ENCODE measurements at places on chromosomes 7 and 10.

DNA sequence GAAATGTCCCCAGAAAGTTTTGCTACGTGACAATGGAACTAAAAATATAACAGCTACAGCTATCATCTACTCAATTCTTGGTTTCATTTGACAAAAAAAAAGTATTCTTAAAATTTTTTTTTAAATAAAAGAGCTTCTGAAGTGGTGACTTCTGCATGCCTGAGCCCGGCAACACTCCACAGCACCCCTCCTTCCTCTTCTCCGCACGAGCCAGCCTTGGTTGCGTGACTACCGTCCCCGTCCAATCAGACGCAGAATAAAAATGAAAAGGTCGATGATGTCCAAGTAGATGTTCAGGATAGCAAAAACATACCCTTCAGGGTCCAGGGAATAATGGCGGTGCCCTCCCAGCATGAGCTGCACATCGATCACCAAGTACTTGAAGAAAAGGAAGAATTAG lies 34.5 kb upstream of the GATAD1 start:
- no peaks in the 10 kb centered on the region for H3K36me3 ChIP-seq
- H3K4me1 ChIP-seq, result no peaks in the 10 kb centered on the region
- H3K27me3 ChIP-seq, result no peaks in the 10 kb centered on the region
- H3K27ac ChIP-seq, result no peak overlapping the region
- no peak overlapping the region for H3K4me3 ChIP-seq

- no peaks in the 10 kb centered on the region for H3K36me3 ChIP-seq
- no peaks in the 10 kb centered on the region for H3K4me1 ChIP-seq
- no peak overlapping the region for H3K4me3 ChIP-seq
- DNase-seq, result no peak
- no peak overlapping the region for H3K27ac ChIP-seq
Measured at GRCh38 chr7:79868010-79868409, 266.6 kb upstream of the GNAI1 start.

DNA sequence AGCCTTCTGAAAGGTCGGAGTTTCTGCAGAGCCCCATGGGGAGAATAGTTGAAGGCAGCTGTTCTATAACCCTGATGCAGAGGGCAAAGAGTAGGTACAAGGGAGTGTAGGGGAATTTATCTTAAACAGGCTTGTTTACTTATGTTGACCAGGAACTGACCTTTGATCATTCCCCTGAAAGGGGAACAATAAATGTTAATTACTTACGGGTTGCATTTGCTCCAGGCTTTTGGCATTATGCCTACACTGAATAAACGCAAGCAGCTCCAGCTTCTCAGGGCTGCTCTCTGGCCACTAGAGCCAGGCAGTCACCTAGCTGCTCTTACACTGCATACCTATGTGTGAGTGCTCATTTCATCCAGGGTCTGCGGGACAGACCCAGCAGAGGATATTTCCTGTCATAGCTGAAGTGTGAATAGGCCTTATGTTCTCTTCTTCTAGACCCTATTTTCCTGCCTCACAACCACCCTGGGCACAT lies 26.9 kb upstream of the ABCA13 start:
- H3K4me1 ChIP-seq, result peaks cover 12% of the 10 kb centered on the region
- H3K27ac ChIP-seq, result peak overlapping the region; percentile 93
- no peaks in the 10 kb centered on the region for H3K36me3 ChIP-seq
- H3K4me3 ChIP-seq, result no peak overlapping the region

DNA sequence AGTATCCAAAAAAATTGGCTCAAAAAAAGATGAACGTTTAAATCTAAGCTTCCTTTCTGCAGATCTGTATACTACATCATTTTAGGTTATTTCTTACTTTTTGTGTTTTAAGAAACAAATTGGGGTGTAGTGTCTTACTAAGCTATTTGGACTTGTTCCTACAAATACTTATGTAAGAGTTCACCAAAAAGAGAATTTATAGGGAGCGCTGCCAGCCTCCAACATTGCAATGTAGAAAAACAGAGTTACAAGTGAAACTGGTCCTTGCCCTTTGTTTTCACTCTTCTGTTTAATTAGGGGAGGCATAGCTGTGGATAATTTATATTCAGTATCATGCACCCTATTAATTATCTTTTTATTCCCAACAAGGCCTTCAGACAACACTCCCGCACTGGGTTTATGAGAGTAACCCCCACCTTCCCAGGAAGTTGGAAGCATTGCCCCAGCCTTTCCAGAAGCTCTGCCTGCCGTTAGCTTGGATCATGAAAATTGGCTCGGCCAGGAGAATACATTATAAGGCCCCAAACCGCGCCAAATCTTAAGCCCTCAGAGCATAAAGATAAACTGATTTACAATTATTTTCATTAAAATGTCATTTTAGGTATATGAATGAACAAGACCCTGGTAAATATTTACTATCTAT lies 261.8 kb upstream of the KLF6 start:
- H3K4me3 ChIP-seq, result no peak overlapping the region
- DNase-seq, result no peak
- no peaks in the 10 kb centered on the region for H3K27me3 ChIP-seq

GRCh38 chr10:62305813-62306212 lies 37.2 kb upstream of the RTKN2 start:
- no peaks in the 10 kb centered on the region for H3K36me3 ChIP-seq
- no peaks in the 10 kb centered on the region for H3K4me1 ChIP-seq
- H3K27ac ChIP-seq, result no peak overlapping the region

GRCh38 chr10:22386503-22386902 lies 41.2 kb downstream of the SPAG6 start:
- no peaks in the 10 kb centered on the region for H3K27me3 ChIP-seq
- no peaks in the 10 kb centered on the region for H3K4me1 ChIP-seq
- no peak overlapping the region for H3K27ac ChIP-seq

DNA sequence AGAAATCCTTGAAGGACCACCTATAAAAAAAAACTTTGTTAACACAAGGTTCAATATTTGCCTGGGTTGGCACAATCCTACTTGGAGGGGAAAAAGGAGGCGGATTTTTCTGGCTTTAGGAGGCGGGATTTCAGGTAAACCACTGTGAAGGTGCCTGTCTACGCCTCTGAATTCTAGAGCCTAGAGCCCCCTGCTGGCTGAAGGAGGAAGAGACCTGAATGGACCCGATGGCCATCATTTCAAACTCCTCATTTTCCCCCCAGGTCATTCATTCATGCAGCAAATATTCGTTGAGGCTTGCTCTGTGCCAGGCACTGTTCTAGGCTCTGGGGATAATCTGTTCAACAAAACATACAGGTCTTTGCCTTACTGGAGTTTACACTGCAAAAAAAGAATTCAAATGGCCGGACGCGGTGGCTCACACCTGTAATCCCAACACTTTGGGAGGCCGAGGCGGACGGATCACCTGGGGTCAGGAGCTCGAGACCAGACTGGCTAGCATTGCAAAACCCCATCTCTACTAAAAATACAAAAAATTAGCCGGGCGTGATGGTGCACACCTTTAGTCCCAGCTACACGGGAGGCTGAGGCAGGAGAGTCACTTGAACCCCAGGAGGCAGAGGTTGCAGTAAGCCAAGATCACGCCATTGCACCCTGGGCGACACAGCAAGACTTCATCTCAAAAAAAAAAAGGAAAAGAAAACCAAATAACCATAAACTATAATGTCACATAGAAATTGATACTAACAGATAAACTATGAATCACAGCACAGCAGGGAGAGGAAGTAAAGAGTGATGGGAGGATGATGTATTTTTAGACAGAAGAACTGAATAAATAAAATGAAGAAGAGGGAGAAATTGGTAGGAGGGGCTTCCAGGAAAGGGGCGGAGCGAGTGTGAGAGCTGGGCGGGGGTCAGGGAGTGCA lies 90.1 kb upstream of the NFE2L3 start:
- H3K27me3 ChIP-seq, result no peaks in the 10 kb centered on the region
- no peak overlapping the region for H3K4me3 ChIP-seq
- peak; percentile 88 for DNase-seq
- H3K36me3 ChIP-seq, result no peaks in the 10 kb centered on the region

DNA sequence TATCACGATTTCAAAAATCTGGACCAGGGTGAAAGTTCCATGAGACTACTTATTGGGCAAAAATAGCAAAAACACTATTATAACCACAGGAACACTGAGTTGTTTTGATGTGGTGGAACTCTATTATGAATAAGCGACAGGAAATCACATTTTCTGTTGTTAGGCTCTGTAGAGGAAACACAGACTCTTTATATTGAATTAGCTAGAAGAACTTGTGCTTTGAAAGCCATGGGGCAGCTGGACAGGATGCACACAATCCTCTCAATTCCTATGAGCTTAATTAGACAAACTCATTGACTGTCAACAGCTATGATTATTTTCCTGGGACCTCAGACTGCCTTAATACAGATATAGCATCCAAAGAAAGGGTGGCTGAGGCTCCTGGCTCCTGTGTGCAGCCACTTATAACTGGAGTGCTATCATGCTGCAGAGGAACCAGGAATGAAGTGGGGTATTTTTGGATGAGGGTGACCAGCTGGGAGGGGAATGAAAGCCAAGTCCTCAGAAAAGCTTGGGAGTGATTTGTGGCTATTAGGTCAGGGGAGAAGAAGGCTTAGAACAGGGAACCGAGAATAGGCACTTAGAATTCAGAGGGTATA lies 657.3 kb downstream of the TYW1 start:
- no peaks in the 10 kb centered on the region for H3K4me1 ChIP-seq
- H3K4me3 ChIP-seq, result no peak overlapping the region
- no peak overlapping the region for H3K27ac ChIP-seq
- no peaks in the 10 kb centered on the region for H3K27me3 ChIP-seq

GRCh38 chr10:124709861-124710260 lies 34.3 kb downstream of the FAM53B start:
- peak overlapping the region; percentile 67 for H3K27ac ChIP-seq
- peaks cover 6% of the 10 kb centered on the region for H3K36me3 ChIP-seq
- H3K4me1 ChIP-seq, result peaks cover 37% of the 10 kb centered on the region
- no peak overlapping the region for H3K4me3 ChIP-seq
- peak; percentile 84 for DNase-seq
- H3K27me3 ChIP-seq, result no peaks in the 10 kb centered on the region

GRCh38 chr7:121530227-121531174 lies 134.4 kb upstream of the FAM3C start:
- peak; percentile 27 for DNase-seq
- H3K4me3 ChIP-seq, result no peak overlapping the region
- H3K27me3 ChIP-seq, result no peaks in the 10 kb centered on the region

DNA sequence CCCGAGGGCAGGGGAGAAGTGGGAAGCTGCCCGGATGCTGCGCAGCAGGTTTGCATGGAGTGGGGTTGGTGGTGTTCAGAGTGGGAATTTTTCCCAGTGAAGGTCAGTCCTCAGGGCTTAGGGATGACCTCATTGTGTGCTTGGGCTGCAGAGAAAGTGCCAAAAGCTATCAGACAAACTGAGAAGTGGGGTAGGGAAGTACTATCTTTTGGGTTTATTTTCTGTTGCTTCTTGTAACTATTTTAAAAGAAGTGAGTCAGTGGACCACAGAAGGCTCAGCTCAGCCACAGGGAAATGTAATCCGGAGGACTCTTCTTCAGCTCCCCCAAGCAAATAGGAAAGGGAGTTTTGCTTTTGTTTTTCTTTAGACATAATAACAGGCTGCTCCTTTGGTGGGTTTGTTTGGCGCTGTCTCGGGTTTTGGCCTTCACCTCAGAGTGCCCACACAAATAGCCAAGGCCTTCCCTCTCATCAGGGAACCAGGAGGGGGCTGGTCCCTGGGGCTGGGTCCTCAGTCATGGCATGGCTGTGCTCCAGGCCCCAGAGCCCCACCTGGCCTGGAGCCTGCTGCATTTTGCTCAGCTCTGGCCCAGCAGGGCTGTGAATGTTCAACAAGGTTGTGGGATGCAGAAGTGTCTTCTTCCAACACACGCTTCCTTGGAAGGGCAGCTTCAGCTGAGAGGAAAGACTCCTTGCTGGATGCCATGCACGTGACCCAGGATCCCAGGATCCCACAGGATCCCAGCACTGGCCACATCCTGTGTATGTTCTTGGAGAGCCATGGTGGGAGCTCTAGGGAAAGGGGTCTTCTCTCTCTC lies 5.4 kb upstream of the FAM170B start:
- H3K27ac ChIP-seq, result peak overlapping the region; percentile 50
- H3K4me1 ChIP-seq, result no peaks in the 10 kb centered on the region
- H3K4me3 ChIP-seq, result no peak overlapping the region
- H3K27me3 ChIP-seq, result no peaks in the 10 kb centered on the region
- no peak for DNase-seq

GRCh38 chr7:92588561-92588960 lies 1.6 kb downstream of the FAM133B start:
- no peak overlapping the region for H3K27ac ChIP-seq
- H3K4me3 ChIP-seq, result peak overlapping the region; percentile 86
- no peaks in the 10 kb centered on the region for H3K36me3 ChIP-seq
- no peaks in the 10 kb centered on the region for H3K27me3 ChIP-seq
- DNase-seq, result no peak

GRCh38 chr7:110051372-110051771 lies 1039.6 kb upstream of the LRRN3 start:
- H3K4me3 ChIP-seq, result no peak overlapping the region
- H3K27me3 ChIP-seq, result no peaks in the 10 kb centered on the region
- no peak for DNase-seq
- no peak overlapping the region for H3K27ac ChIP-seq

- no peak for DNase-seq
- H3K36me3 ChIP-seq, result no peaks in the 10 kb centered on the region
- H3K27me3 ChIP-seq, result no peaks in the 10 kb centered on the region
- no peaks in the 10 kb centered on the region for H3K4me1 ChIP-seq
Measured at GRCh38 chr7:79785556-79785955, 332.1 kb upstream of the MAGI2 start.

- DNase-seq, result no peak
- no peak overlapping the region for H3K27ac ChIP-seq
- no peaks in the 10 kb centered on the region for H3K36me3 ChIP-seq
- H3K27me3 ChIP-seq, result no peaks in the 10 kb centered on the region
- H3K4me3 ChIP-seq, result no peak overlapping the region
- H3K4me1 ChIP-seq, result no peaks in the 10 kb centered on the region
Measured at GRCh38 chr7:15557186-15557585, 4.6 kb downstream of the AGMO start.

- H3K4me1 ChIP-seq, result no peaks in the 10 kb centered on the region
- no peaks in the 10 kb centered on the region for H3K27me3 ChIP-seq
- no peak overlapping the region for H3K27ac ChIP-seq
- no peaks in the 10 kb centered on the region for H3K36me3 ChIP-seq
- H3K4me3 ChIP-seq, result no peak overlapping the region
Measured at GRCh38 chr10:104450490-104450889, 96.9 kb downstream of the CFAP58 start.

- no peaks in the 10 kb centered on the region for H3K36me3 ChIP-seq
- peaks cover 5% of the 10 kb centered on the region for H3K4me1 ChIP-seq
- no peaks in the 10 kb centered on the region for H3K27me3 ChIP-seq
- H3K4me3 ChIP-seq, result no peak overlapping the region
- H3K27ac ChIP-seq, result no peak overlapping the region
Measured at GRCh38 chr10:61971003-61971325, 69.5 kb downstream of the ARID5B start.

- no peak overlapping the region for H3K27ac ChIP-seq
- no peak overlapping the region for H3K4me3 ChIP-seq
- H3K4me1 ChIP-seq, result no peaks in the 10 kb centered on the region
Measured at GRCh38 chr10:86506062-86506461, 15.5 kb downstream of the WAPL start.

DNA sequence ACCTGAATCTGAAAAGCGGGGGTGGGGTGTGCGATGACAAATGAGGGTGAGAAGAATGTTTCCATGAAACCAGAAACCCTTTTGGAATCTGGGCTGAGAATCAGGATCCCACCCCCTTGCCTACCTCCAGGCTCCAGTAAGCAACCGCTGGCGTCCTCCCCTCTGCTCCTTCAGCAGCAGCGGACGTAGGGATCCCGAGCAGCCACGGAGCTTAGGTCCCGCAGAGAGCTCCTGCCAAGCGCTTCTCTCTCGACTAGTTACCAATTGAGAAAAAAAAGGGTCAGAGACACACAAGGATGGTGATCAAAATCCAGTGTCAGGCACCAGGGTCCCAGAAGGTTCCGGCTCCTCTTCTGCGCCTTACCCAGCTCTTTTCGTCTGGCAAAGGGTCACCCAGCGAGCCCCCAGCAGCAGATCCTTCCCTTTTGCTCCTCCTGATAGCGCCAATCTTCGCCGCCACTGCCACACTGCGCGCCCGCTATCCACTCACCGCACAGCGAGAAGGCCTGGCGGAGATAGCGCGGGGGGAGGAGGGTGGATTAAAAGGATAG lies 733.5 kb downstream of the ZWINT start:
- H3K36me3 ChIP-seq, result no peaks in the 10 kb centered on the region
- no peak for DNase-seq
- no peaks in the 10 kb centered on the region for H3K4me1 ChIP-seq
- peaks cover 12% of the 10 kb centered on the region for H3K27me3 ChIP-seq

Data from colonic mucosa (tissue), 4 donors.